Central memory CD4-positive, alpha-beta T cell (primary cell): ENCODE measurements at places on chromosomes 11 and 22.

DNA sequence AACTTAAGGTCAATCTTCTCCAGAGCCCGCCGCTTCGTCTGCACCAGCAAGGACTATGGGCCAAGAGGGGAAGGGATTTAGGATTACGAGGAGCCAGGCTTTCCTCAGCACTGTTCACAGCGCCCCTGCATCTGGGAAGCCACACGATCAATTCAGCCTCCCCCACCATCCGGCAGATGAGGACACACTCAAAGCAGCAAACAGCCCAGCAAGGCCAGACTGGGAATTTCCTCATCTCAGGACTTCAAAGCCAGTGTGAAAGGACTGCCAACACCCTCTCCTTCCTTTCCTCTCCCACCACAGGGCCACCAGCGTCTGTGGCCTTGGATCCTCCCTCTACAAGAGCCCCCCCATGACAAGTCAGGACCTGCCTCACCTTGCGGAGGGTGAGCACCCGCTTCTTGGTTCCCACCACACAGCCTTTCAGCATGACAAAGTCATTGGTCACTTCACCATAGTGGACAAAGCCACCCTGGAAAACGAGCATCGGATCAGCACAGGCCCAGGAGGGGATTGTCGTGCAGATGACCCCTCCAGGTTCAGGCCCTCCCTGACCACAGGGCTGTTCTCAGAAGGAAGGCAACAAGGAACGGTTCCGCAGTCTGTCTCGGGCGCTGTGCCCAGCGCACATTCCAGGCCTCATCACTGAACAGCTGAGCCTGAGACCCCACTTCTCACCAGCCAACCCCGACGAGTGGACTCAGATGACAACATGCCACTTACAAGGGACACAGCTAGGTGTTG, 6.0 kb downstream of the RPL3 start:
- DNase-seq, result no peak

- DNase-seq, result no peak
Measured at GRCh38 chr22:34620161-34620560, 445.8 kb upstream of the ISX start.

GRCh38 chr11:64007160-64007628, 21.0 kb downstream of the OTUB1 start:
- no peak for DNase-seq

DNA sequence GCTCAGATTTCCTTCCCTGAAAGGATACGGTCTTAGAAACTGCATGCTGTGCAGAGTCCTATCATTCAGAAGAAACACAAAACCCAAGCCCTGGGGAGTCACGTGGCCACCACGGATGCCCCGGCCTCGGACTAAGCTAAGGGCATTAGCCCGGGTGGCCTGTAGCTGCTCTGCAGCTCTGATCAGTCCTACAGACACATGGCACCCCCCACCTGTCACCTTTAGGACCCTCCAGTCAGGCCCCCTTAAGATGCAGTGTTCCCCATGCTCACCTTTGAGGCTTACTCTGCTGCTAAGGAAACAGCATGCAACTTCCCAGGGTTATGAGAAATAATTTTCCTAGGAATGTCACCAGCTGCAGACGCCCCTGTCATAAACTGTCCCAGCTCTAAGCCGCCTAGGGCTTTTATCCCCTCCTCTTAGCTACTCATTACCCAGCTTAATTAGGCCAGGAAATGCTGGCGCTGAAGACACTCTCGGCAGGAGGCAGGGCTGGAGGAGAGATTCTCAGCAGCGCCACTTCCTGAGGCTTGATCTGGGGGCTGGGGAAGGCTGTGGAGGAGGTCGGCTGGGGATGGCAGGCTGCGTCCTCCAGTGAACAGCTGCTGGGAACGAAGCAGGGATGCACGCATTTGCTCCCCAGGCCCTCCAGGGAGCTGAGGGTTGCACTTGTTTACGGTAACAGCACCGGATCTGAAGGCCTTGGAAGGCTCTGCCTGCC, 47.2 kb upstream of the ADA2 start:
- peak; percentile 10 for DNase-seq

DNA sequence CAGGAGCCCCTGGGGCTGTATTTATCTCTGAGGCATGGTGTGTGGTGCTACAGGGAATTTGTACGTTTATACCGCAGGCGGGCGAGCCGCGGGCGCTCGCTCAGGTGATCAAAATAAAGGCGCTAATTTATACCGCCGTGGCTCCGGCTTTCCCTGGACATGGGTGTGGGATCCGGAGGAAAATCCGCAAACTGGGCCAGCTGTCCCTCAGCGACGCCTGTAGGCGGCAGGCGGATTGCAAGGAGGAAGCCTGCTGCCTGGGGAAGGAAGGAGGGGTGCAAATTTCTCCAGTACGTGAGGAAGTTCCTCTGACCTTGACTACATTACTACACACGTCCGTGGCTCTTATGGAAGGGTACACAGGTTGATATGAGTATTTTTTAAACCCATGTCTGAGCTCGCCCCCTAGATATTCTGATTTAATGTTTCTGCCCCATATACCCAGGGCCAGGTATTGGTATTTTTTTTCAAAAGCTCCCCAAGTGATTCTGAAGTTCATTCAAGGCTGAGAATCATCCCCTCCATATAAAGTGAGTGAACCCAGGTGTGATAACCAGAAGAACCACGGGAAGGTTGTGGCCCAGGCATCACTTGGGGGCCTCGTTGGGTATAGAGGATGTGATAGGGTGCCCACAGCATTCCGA, 2.8 kb downstream of the MYOD1 start:
- DNase-seq, result no peak

- DNase-seq, result peak; percentile 43
Measured at GRCh38 chr11:118295815-118296454, 8.6 kb upstream of the CD3E start.

DNA sequence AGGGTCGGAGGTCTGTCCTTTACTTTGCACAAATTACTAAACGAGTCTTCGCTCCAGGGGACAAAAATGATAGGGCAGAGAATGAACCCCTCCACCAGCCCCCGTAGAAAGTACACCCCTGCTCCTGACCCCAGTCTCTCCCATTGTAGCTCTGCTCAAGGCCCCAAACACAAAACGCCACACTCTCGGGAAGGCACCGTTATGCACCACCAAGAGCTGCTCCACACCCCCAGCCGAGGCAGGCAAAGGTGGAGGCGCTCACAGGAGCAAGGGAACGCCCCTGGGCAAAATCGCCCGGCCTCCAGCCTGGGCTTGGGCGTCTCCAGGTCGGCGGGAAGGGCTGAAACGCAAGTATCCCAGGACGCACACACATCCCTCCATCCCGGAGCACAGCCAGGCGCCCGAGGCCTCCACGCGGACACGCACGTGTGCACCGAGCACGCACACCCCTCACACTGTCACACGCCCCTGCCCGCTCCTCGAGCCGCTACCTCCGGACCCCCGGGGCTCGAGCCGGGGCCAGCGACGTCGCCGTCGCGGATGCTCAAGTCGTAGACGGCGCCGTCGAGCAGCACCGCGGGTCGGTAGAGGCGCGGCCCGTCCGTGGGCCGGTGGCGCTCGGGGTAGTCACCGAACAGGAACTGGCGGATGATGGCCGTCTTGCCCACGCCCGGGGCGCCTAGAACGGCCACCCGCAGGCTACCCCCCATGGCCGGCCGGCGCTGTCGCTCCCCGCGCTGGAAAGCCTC, 786 bp downstream of the RASL10A start:
- DNase-seq, result no peak

- no peak for DNase-seq
Measured at GRCh38 chr11:8023831-8024555, 36.9 kb downstream of the EIF3F start.

- DNase-seq, result no peak
Measured at GRCh38 chr11:16160146-16160545, 196.2 kb downstream of the SOX6 start.

DNA sequence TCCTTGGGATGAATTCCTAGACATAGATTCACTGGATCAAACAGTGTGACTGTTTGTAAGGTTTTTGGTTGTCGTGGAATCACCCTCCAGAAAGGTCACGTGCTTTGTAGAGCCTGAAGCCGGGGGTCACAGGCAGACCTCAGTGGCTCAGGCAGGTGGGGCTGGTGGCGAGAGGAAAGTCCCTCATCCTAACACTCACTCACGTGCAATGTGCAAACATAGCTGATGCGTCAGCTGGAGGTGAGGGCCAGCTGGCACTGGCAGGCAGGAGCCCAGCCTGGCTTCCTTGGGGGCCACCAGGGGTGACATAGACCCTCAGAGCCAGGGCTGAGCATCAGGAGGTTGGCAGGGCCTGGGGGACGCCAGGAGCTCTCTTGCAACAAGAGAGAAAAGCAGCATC, 90.0 kb downstream of the ARHGAP8 start:
- DNase-seq, result no peak

- DNase-seq, result no peak
Measured at GRCh38 chr11:99148352-99148751, 127.6 kb downstream of the CNTN5 start.

GRCh38 chr11:75558939-75559843, 2.9 kb upstream of the SERPINH1 start:
- no peak for DNase-seq

DNA sequence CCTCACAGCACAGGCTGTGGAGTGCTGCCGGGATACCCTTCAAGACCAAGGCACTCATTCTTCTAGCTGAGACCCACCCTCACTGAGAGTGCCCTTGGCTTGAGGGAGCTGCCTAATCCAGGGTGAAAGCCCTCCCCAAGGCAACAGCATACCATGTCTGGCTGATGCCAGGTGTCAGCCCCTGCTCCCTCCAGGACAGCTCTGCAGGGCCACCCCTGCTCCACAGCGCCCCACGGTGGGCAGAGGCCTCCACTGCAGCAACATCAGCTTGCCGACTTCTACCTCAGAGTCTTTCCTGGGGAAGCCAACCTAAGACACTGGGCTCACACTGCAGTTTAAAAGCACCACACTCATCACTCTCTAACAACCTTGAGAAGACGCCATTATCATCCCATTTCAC, 29.0 kb downstream of the TTLL1 start:
- peak; percentile 20 for DNase-seq

GRCh38 chr11:129972611-129973010, 30.0 kb downstream of the PRDM10 start:
- DNase-seq, result no peak

DNA sequence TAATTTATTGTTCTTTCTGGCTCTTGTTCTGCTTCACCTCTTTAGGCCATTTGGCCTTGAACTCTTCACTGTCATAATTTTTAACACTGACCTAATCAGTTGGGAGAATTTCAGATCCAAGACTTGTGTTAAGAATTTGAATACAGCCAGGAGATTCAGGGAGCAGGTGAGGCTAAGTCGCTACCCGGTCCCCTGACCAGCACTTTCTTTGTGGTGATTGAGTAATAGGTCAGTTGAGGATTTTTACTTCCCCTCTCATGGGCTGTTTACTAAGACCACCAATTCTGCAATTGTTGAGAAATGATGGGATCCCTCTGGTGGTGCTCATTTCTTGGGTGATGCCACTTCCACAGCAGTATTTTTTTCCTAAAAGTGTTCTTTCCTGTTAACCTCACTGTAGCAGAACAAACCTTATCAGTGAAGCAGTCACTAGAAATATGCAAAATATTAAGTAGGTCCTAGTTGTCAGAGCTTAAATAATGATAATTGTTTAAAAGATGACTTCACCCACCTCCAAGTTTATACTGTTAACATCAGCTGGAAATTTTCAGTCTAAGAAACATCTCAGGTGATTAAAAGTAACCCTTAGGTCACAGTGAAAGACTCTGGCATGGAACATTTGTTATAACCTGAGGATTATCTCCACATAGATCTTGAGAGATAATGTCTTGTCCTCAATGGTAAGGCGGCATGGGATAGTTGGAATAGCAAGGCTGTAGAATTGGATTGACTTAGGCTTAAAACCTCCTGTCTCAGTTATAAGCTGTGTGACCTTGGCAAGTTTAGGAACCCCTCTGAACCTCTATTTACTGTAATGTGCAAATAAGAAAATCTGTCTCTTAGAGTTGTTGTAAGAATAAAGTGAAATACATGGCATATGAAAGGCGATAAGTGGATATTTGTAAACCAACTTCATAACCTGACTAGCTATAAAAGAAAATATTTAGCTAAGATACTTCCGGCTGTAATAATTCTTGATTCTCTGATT, 41.3 kb downstream of the POLD3 start:
- DNase-seq, result no peak

- no peak for DNase-seq
Measured at GRCh38 chr22:45763236-45763624, 91.6 kb downstream of the ATXN10 start.

DNA sequence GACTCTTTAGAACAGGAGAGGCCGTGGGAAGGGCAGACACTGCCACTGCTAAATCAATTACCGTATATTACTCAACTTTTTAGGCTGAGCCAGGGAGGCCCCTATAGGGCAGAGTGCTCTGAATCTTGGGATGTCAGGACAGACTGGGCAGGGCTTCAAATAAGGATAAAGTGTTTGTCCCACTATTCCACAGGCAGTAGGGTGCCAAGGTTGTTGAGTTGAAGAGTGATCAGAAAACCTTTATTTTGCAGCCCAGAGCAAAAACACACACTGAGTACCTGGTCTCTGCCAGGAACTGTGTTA, 1.6 kb upstream of the B4GAT1 start:
- no peak for DNase-seq

- no peak for DNase-seq
Measured at GRCh38 chr22:29623553-29624169, 20.2 kb downstream of the NF2 start.

DNA sequence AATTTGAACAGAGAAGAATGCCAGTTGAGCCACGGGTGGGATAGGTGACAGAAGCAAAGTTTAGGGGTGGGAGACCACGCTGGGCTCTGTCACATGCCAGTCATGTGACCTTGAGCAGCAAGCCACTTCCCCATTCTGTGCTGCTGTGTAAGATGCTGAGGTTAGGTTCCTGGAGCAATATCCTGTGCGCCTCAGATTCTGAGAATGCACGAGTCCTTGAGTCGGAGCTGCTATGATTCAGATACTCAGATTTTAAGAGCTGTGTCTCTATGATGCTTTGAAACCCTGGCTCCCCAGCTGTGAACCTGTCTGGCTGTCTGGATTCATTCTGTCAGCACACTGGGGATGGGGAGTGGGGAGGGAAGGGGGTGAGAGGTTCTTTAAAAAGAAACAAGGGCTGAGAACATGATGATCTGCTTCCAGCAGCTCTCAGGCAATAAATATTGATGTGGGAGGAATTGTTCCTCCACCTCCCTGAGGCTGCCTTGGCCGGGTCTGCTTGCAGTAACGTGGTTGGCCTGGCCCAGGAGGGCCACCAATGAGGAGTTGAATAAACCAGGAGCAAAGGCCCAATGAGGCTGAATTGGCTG, 24.0 kb downstream of the SLCO2B1 start:
- DNase-seq, result no peak

- no peak for DNase-seq
Measured at GRCh38 chr11:30006876-30007275, 10.0 kb downstream of the KCNA4 start.

GRCh38 chr11:101583251-101584128, at the start of gene TRPC6:
TRPC6 (minus strand) TSS chr11:101584007; CDS start chr11:101583503, 504 bp downstream.
- DNase-seq, result no peak

GRCh38 chr22:49712195-49712791, 115.4 kb downstream of the BRD1 start:
- DNase-seq, result no peak
